ENCODE measurements at places on chromosomes 1 and 21. TPM values are rescaled to one million over a fixed set of nuclear protein-coding genes. Genes with fewer than 3 reads are reported as not detected.

The SPRR1A gene
- total RNA-seq: 109 TPM

- no peak overlapping the region for H3K4me3 ChIP-seq
- no peaks in the 10 kb centered on the region for H3K27me3 ChIP-seq
- H3K36me3 ChIP-seq: no peaks in the 10 kb centered on the region
These were observed 330.9 kb downstream of the S1PR1 start for GRCh38 chr1:101567582-101568189.

The EDARADD gene
- total RNA-seq: 1.2 TPM

DNA sequence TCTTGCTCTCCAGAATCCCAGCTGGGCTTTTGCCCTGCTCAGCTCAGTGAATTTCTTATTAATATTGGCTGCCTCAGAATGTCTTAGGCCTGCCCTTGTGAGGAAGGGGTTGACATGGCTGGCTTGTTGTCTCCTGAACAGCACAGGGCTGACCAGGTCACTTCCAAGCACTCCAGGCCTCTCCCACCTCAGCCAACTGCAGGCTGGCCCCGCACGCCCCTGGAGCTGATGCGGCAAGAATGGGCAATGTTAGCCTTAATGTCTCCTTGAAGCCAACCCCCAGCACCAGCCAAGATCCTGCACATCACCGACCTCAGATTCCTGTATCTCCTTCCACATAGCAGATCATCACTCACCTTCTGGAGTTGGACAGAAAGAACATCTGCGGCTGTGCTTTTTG is 598.6 kb downstream of the AJAP1 start:
- H3K27ac ChIP-seq: no peak overlapping the region
- H3K4me1 ChIP-seq: no peaks in the 10 kb centered on the region
- H3K27me3 ChIP-seq: no peaks in the 10 kb centered on the region

The AMY2B gene
- total RNA-seq: 25.0 TPM
